DND-41 (cell line): ENCODE measurements at places on chromosomes 6 and 20.

DNA sequence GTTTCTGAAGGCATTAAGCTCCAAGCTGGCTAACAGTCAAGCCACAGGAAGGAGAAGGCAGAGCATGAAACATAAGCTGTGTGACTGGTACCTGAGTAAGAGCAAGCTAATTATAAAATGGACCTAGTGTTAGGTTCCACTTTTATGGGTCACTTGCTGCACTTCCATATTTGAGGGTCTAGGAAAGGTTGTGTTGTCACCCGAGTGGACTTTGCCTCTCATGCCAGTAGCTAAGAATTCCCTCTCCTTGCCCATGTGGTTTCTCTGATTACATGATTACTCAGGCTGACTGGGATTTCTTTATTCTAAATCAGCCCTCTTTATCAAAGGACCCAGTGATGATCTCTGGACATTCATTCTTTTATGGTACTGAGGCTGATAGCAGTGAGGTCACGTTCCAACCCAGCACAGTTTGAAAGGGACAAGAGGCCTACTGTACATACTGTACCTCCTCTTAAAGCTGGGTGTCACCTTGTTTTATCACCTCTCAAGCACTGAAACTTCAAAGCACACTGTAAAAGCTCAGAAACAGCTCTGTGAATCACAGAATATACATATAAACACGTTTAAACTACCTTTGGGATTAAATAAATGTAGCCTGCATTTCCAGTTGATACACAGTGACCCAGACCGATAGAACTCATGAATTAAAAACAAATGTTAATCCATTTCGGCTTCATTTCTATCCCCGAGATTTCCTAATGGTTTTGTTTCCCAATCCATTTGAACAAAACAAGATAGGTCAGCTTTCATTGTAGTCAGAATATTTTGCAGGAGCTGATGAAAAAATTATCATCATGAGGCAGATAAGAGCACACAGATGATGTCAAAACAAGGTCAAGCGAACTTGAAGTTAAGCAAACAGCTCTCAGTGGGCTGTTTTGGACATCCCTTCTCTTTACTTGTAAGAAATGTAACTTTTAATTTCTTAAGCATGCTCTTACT, 96.5 kb downstream of the ALDH8A1 start:
- no peak for DNase-seq

GRCh38 chr20:36210436-36211021, 25.7 kb upstream of the AAR2 start:
- DNase-seq, result no peak

- DNase-seq, result no peak
These were observed 27.4 kb downstream of the COL11A2 start for GRCh38 chr6:33164665-33165373.

- DNase-seq, result peak; percentile 35
These were observed 11.1 kb downstream of the TOX2 start for GRCh38 chr20:43925801-43926200.

DNA sequence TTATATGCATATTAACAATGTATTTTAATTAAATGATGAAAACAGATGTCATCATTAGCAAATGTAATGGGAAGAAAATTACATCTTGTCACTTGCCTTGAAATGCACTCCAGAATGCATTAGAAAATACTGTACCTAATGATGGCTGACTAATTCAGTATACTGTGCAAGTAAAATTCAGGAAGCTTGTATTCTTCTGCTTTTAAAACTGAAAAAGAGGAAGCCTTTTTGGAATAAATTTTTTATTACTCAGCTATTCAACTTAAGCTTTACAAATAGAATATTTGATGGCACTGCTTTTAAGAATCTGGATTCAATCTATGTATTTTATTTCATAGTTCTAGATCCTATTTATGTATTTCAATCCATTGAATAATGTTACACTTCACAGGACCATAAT, 195.5 kb downstream of the RIMS1 start:
- DNase-seq, result no peak

- DNase-seq, result no peak
These were observed 138.7 kb upstream of the MYLIP start for GRCh38 chr6:15990179-15990578.

- DNase-seq, result no peak
These were observed 182.1 kb upstream of the FBXL4 start for GRCh38 chr6:99129835-99130234.

GRCh38 chr6:108564178-108564577, 3.5 kb downstream of the FOXO3 start:
- no peak for DNase-seq

- no peak for DNase-seq
These were observed 17.4 kb downstream of the CHRNA4 start for GRCh38 chr20:63343460-63344445.
